ENCODE measurements at places on chromosomes 13 and 19.

DNA sequence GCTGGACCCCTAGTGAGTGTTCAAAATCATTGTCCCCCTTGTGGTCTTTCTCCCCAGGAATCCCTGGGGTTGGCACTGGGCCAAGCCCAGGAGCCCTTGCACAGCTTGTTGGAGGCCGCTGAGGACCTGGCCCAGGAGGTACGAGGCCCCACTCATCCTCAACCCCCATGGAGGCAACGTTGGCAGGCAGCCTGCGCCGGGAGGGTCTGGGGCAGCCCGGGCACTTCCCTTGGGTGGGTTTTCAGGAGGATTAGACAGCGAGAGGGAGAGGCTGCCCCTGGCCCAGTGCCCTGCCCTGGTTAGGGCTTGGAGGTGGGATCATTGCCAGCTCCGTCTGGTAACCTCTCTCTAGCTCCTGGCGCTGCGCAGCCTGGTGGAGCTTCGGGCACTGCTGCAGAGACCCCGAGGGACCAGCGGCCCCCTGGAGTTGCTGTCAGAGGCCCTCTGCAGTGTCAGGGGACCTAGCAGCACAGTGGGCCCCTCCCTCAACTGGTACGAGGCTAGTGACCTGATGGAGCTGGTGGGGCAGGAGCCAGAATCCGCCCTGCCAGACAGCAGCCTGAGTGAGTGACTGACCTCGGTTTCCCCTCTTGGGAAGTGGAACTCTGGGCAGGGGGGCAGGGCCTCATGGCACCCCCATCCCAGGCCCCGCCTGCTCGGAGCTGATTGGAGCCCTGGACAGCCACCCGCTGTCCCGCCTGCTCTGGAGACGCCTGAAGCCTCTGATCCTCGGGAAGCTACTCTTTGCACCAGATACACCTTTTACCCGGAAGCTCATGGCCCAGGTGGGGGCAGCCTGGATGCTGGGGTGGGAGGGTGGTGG is 3.0 kb downstream of the ABCA7 start:
- no peak for DNase-seq

GRCh38 chr19:49488046-49488862 is 846 bp downstream of the RPL13A start:
- DNase-seq = no peak

DNA sequence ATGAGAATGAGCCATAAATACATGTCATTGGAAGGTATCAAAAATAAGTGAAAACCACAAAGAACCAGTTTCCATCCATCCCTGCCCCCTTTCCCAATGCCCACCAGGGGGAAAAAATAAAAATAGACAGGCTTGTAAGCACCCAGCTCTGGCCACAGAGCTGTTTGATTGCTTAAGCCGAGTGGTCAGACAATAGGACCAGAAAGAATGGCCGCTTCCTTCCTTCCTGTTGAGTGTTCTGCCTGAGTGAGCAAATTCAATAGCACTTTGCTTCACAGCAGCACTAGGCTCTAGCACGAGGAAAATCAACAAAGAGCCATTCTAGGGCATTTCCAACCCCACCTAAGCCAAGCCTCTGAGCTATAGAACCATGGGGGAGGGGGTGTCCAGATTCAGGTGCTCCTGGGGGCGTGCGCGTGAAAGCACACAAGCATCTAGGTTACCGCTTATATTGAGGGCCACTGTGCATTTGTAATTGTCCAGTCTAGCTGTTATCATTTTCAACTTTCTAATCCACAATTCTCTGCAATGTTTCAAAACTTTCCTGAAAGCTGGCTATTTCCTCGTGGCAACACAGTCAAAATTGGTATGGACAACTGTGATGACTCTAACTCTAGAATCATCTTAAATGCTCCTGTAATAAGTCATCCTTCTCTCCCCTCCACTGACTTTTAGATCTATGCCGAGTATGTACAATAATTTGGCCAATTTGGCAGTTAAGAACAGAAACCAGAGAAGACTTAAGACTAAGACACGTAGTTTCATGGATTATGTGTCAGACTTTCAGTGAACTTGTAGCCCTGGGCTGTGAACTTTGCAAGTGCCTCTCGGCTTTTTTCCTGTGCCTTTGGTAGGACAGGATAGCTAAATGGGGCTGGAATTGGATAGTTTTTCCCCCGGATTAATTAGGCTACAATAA is 64.3 kb downstream of the SPRY2 start:
- DNase-seq = no peak

- DNase-seq = no peak
Measured at GRCh38 chr19:52274191-52274590, 4.8 kb downstream of the ZNF766 start.

GRCh38 chr13:114142640-114143490 is 10.4 kb upstream of the RASA3 start:
- no peak for DNase-seq

GRCh38 chr19:7742991-7743390 is 4.3 kb downstream of the CD209 start:
- DNase-seq = no peak

- DNase-seq = no peak
Measured at GRCh38 chr13:77701305-77701704, 3.8 kb downstream of the SLAIN1 start.

DNA sequence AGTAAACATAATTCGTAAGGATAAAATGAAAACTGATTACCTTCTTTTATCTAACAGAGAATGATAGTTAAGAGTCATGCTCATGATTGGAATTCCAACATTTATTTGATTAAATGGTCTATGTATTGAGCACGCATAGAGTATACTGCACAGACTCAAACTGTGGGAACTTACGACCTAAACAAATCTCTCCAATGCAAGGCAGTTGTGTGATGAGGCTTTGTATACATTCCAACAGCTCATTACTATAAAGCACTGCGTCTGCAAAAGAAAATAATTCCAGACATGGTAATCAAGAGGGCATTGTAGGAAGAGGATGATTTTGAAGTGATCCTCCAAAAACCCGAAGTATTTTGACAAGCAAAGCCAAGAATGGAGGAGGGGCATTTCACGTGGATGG is 169.5 kb downstream of the NUFIP1 start:
- no peak for DNase-seq

- no peak for DNase-seq
Measured at GRCh38 chr19:40745402-40745780, 4.9 kb downstream of the ACTMAP start.

DNA sequence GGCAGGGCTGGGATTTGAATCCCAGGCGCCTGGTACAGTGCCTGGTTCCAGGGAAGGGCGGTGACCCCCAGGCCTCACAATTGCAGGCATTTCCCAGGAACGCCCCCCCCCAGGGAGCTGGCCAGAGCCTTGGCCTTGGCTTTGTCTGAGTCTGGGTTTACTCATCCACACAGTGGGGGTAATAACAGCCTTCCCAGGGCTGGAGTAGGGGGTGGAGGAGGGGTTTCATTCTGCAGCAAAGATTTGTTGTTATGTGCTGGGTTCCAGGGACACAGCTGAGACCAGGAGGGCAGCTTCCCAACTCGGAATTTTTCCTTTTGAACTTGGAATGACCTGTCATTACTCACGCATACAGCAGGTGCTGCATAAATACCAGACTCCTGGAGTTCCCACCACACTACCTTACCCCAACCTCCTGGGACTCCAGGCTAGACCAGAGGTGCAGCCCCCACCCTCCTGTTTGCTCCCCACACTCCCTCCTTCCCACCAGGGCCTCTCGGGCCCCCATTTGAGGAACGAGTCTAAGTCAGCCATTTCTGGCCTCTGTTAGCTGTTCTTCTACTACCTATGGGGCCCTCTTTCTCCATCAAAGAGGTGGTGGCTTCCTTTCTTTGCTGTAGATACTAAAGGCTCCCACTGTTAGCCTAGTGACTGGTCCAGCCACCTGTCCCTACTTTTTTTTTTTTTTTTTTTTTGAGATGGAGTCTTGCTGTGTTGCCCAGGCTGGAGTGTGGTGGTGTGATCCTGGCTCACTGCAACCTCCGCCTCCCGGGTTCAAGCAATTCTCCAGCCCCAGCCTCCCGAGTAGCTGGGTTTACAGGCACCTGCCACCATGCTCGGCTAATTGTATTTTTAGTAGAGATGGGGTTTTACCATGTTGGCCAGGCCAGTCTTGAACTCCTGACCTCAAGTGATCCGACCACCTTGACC is 1.6 kb upstream of the ADAMTS10 start:
- DNase-seq = peak; percentile 36

GRCh38 chr13:21837841-21838551 is 167.1 kb downstream of the FGF9 start:
- DNase-seq = no peak

DNA sequence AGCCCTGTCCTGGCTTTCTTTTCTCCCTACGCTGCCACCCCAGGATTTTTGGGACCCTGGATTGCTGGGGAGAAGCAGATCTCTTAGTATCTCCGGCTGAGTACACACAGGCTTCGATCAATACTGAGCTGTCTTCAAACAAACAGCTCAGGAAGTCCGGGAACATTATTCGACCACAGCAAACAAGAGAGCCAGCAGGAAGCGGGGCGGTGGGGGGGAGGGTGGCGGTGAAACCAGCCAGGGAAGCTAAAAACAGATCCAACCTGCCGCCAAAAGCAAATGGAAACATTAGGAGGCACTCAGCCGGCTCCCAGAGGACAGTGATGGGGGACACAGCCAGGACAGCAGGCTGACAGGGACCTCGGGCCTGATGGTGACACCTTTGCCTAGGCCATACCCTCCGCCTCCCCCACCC is 12.2 kb upstream of the BCAM start:
- DNase-seq = no peak

- no peak for DNase-seq
Measured at GRCh38 chr19:48881741-48882657, 9.8 kb downstream of the PPP1R15A start.

- no peak for DNase-seq
Measured at GRCh38 chr19:56139847-56140582, 1.1 kb upstream of the ZNF444 start.

GRCh38 chr13:104086210-104086609 is 1020.0 kb upstream of the SLC10A2 start:
- DNase-seq = no peak

DNA sequence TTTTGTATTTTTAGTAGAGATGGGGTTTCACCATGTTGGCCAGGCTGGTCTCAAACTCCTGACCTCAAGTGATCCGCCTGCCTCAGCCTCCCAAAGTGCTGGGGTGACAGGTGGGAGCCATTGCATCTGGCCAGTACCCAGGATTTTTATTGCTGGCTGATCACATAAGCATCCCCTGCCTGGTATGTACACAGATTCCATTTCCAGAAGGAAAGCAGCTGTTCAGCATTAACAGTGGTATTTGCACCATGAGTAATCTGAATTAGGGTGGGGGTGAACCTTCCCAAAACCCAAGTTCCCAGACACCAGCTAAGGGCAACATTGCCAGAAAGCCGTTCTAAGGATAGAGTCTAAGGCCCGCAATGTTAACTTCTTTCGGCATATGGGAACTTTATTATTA is 7.3 kb downstream of the ZNF555 start:
- no peak for DNase-seq

GRCh38 chr13:111215081-111216047 is 100.3 kb downstream of the ARHGEF7 start:
- DNase-seq = no peak

DNA sequence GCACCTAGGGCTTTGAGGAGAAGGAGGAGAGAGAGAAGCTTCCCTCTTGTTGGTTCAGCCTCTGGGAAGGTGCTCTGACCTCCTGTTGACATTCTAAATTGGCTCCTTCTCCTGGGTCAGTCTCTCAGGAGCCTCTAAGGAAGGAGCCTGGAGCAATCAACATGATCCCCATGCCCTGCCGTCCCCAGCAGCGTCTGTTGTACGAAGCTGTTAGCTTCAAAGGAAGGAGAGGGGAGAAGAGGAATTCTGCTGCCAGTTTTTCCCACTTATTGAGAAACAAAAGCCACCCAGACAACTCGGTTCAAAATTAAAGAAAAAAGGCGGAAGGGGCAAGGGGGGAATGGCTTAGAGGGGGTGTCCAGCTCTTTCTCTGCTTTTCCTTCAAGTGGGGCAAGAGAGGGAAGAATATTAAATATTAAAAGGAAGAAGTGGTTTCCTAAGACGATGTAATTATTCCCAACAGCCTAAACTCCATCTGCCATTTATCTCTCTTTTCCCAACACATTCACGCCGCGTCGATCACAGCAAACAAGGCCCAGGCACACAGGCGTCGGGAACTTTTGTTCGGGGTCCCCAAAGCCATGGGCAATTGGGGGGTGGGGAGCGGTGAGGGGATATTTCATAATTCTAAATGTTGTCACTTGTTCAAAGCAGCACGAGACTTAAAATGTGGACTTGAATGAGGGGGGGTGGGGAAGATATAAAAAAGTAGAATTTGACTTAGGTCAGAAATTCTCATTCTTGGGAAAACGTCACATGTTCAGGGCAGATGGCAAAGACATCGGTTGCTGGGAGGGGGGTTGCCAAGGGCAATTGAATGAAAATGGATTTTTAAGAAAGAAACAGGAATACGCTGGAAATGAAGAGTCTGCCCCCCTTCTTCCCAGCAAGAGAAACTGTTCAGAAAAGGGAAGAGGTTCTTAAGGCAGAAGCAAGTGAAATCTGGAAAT is 116.8 kb upstream of the CACNA1A start:
- no peak for DNase-seq

DNA sequence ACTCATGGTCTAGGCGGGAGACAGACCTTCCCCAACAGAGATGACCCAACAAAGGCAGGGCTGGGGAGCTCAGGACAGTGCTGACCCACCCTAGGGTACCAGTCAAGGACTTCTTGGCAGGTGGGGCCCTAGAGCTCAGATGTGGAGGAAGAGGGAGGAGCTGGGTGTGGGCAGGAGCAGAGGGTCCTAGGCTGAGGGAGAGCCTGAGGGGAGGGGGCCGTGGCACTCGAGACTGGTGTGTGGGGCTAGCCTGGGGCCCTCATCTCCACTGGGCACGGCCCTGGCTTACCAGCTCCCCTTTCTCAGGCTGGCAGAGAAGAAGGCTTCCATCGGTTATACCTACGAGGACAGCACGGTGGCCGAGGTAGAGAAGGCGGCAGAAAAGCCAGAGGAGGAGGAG is 18.6 kb downstream of the CLASRP start:
- no peak for DNase-seq

DNA sequence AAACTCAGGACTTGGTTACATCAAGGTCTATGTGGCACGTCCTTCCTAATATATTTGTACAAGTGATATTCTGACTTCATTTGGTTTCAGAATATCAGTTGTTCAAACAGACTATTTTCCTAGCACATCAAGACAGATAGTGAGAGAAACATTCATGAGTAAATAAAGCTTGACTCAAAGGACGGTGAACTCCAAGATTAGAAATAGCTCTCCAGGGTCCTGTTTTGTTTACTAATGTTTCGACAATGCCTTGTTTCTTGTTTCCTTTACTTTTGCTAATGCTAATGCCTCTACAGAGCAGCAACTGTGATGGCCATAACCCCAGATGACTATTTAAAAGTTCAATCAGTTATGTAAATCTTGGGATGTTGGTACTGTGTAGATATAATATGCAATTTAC is 313.9 kb downstream of the KLF12 start:
- DNase-seq = no peak

GRCh38 chr13:34422956-34423355 is 519.1 kb upstream of the NBEA start:
- no peak for DNase-seq

DNA sequence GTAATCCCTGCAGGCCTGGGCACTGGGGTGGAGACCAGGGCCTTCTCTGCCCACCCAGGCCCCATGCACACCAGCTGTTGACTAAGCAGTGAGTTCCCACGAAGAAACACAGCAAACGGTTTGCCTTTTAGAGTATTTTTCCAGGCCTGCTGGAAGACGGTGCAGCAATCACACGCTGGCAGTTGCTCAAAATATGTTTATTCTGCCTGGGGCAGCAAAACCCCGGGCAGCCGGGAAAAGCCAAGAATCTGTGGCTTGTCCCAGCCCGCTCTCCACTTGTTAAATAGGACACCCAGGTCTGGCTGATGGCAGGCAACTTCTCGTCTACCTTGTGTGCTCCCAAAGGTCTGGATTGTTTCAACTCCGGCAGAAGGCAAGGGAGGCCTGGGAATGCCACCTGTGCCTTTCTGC is 40.8 kb downstream of the GGACT start:
- DNase-seq = no peak

- no peak for DNase-seq
Measured at GRCh38 chr13:102913914-102914313, 68.1 kb downstream of the ERCC5 start.

Measured in omental fat pad (tissue), 4 donors.